ENCODE measurements at places on chromosomes 2 and 18.

DNA sequence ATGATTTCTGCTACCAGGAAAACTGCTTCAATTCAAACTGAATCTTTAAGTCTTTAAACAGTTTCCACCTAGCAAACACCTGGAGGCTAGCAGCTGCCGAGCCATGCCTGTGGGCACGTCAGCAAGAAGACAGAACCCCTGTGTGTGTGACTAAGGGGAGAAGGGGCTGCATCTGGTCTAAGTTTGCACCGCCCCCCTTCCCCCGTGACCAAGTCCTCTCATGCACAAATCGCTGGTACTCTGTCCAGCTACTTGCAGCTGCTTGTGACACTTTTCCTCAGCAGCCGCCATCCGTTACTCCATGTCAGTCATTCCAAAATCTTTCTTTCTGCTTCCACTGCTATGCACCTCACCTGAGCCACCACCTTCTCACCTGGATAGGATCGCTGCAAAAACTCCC, 355.0 kb downstream of the SS18 start:
- no peak for DNase-seq

GRCh38 chr2:121898483-121898882, 143.0 kb downstream of the TSN start:
- no peak for DNase-seq

DNA sequence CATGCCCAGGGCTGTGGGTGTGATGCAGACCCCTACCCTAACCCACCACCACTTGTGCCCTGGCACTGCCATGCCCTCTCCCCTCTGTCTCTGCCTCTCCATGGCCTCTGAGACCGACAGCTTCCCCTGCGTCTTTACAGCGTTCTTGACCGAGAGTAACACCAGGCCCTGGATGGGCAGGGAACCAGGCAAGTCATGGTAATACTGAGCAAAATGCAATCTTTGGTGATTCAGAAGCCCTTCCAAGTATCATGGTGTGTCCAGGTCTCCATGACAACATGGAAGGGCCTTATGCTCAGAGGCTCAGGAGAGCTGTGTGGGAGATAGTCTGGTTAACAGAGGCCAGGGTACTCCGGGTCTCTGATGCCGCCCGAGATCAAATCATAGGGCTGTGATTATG, 176.1 kb downstream of the KLHL29 start:
- no peak for DNase-seq

DNA sequence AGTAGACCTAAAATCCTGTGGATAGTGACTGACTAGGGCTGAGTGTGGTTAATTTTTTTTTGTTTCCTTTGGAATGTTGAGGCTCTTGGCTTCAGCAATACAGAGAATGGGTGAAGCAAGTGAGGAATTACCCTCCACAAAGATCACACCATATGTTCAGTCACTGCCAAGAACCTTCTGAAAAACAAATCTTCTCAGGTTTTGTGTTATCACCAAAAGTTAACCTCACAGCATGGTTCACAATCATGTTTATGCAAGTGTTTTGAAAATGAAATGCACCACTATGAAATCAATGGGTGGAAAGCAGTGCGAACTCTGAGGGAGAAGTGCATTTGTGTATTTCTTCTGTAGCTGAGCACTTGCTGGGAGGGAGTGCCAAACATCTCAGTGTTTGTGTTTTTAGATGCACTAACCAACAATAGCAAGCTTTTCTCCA, 44.4 kb downstream of the SPATS2L start:
- DNase-seq, result no peak

- no peak for DNase-seq
Observed at GRCh38 chr2:193153576-193153975, 958.8 kb upstream of the TMEFF2 start.

DNA sequence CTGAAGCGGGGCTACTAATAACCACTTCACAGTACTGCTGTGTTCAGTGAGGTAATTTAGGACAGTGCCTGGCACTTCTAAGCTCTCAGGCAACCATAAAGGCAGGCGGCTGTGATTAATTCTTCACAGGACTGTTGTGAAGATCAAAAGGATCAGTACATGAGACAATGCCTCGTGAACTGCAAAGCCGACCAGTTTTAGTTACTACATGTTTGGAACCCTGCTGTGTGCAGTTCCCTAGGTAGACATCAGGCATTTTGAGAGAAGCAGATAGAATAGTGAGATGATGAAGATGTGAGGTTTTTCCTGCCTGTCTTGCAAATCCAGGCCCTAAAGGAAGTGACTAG, 19.1 kb downstream of the EFHD1 start:
- DNase-seq, result no peak

GRCh38 chr2:240643093-240643810, 18.0 kb downstream of the GPR35 start:
- peak; percentile 10 for DNase-seq

- no peak for DNase-seq
Observed at GRCh38 chr2:38619458-38620164, 16.9 kb upstream of the HNRNPLL start.

DNA sequence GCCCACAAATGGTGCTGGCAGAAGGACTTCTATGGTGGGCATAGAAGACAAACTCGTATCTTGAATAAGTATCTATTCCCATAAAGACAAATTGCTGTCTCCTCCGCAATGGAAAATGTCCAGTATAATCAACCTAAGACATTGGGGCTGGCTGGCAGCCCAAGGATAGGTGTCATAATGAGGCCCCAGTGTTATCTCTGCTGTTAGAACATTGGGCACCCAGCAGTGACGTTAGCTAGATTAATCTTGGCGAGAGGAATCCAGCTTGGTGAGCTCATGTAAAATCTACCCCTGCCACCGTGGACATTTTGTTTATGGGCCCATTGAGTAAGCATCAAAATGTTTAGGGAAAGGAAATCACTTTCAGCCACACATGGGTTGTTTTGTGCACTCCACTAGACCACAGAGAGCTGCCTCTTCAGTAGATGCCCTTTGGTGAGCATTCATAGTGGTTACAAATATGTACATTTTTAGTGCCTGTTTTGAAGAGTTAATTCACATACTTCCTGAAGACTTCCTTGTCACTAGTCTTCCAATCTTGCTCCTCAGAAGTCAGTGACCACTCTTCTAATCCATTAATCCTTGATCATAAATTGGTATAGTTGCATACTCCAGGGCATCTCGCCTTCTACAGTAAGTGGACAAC, 48.2 kb upstream of the KDM3A start:
- no peak for DNase-seq

- DNase-seq, result no peak
Observed at GRCh38 chr2:46847185-46847710, 68.4 kb downstream of the MCFD2 start.

GRCh38 chr2:173596244-173596643, 241.6 kb downstream of the CDCA7 start:
- no peak for DNase-seq

GRCh38 chr18:34028324-34028723, 196.4 kb downstream of the NOL4 start:
- DNase-seq, result no peak

- DNase-seq, result no peak
Observed at GRCh38 chr18:57466307-57466706, 31.1 kb downstream of the ONECUT2 start.

Measured in activated T-cell treated with anti-CD3 and anti-CD28 coated beads, Interleukin-2, amount 50 U/mL, for 48 hours (primary cell).